Kidney glomerular epithelial cell (primary cell): ENCODE measurements at places on chromosomes 5 and 9.

GRCh38 chr9:138003485-138004190 is 126.1 kb downstream of the CACNA1B start:
- no peak for DNase-seq

GRCh38 chr9:136016572-136017288 is 55.6 kb upstream of the UBAC1 start:
- DNase-seq = no peak

DNA sequence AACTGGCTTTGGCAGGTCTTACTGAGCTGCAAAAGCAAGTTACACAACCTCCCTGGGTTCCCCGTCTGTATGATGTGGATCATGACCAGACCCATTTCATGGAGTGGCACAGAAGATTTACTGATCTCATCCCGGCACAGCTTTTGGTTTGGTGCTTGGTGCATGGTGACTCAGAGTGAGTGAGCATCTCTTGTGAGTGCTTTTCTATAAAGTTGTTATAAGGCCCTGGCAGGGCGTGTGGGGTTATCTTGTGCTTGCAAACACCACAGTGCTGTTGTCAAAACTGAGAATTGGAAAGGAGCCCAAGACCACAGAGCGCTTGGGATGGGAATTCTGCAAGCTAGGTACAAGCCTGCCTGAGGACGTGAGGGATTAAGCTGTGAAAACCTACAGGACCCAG is 425.2 kb downstream of the GADD45G start:
- DNase-seq = no peak

DNA sequence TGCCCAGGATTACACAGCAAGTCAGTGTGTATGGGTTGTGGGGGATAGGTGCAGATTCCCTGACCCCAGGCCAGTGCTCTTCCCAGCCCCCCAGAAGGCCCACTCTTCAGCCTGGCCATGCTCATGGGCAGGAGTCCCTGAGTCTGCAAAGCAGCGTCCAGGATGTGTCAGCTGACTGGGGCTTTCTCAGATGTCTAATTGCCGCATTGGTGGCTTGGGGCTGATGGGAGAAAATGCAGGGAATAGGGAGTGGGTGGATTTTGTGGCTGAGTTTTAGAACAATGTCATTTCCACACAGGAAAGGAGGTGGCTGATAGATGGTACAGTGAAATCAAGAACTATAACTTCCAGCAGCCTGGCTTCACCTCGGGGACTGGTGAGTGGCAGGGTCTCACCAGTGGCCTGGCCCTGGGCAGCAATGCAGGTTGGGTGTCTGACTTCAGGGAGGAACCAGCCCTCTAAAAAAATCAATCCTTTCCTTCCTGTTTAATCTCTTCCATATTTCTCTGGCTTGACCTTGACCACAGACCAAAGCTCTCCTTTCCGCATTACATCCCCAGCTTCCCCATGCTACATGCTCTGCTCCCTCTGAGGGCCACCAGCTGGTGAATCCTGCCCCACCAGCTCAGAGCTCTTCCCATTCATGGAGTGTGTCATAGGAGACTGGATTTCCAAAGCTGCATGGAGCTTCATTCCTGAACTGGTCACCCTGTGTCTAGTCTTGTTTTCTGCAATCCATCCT is 14.2 kb downstream of the GLIPR2 start:
- no peak for DNase-seq

DNA sequence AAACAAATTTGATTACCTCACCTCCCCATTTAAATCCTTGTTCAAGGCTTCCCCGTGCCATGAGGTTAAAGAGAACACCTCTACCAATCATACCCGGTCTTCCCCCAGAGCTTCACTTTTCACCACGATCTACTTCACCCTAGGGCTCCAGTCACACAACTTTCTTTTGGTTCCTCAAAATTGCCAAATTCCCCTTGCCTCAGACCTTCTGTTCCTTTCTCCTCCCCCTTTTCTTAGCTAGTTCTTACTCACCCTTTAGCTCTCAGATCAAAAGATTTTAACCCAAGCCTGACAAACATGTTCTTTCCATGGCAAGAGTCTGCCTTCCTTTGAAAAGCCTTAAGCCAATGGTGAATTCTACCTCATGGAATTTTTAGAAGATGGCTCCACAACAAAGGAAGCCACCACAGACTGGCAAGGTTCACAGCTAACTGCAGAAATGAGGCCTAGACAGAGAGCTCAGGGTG is 56.7 kb downstream of the MAPKAP1 start:
- no peak for DNase-seq

DNA sequence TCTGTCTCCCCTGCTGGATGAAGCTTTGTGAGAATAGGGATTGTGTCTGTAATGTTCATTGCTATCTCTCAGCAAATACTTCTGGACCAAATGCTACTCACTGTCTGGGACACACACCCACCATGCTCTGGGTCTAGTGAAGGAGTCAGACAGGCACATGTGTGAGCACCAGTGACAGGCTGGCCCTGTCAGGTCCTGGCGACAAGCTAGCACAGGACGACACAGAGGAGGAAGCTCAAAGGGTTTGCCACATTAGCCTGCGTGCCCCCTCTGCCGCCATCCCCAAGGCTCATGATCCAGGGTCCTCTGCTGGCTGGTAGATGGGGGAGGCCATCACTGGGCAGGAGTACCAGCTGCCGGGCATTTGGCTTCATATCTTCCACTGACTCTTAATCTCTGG is 23.3 kb downstream of the LRSAM1 start:
- DNase-seq = no peak

GRCh38 chr9:126531591-126531990 is 82.1 kb upstream of the LMX1B start:
- DNase-seq = no peak
